ENCODE measurements at places on chromosomes 1 and 21. TPM values are rescaled to one million over a fixed set of nuclear protein-coding genes. Genes with fewer than 3 reads are reported as not detected.

The RCSD1 gene
- polyA plus RNA-seq: 1.7 TPM

The CD5L gene
- polyA plus RNA-seq: not detected

The TTC34 gene
- polyA plus RNA-seq: 0.20 TPM

The ETS2 gene
- polyA plus RNA-seq: 53.3 TPM

The RUNX3 gene
- polyA plus RNA-seq: 0.77 TPM

The CELSR2 gene
- polyA plus RNA-seq: 17.4 TPM

The SLC26A9 gene
- 1.5 TPM for polyA plus RNA-seq

The C1orf87 gene
- not detected for polyA plus RNA-seq

The KCNA2 gene
- 0.15 TPM for polyA plus RNA-seq

Measured in esophagus (tissue), 2 donors.